Glutamatergic neuron (in vitro differentiated cells): ENCODE measurements at places on chromosomes 12 and 14.

DNA sequence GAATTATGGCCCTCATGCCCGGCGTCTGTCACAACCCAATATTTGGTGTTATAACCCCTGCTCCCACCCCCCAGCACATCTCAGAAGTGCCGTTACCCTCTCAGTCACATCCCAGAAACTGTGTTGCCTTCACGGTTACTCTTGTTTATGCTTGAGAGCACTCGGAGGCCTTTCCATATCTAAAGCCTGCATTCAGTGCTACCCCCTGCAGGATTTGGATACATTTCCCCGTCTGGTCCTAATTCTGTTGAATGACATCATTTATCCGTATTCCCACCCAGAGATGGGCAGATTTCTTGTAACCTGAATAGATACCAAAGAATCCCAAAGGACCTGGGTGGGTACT is 19.1 kb upstream of the FOS start:
- DNase-seq = no peak
- H3K4me1 ChIP-seq = peaks cover 17% of the 10 kb centered on the region
- H3K4me3 ChIP-seq = peak overlapping the region; percentile 89
- no peaks in the 10 kb centered on the region for H3K36me3 ChIP-seq

DNA sequence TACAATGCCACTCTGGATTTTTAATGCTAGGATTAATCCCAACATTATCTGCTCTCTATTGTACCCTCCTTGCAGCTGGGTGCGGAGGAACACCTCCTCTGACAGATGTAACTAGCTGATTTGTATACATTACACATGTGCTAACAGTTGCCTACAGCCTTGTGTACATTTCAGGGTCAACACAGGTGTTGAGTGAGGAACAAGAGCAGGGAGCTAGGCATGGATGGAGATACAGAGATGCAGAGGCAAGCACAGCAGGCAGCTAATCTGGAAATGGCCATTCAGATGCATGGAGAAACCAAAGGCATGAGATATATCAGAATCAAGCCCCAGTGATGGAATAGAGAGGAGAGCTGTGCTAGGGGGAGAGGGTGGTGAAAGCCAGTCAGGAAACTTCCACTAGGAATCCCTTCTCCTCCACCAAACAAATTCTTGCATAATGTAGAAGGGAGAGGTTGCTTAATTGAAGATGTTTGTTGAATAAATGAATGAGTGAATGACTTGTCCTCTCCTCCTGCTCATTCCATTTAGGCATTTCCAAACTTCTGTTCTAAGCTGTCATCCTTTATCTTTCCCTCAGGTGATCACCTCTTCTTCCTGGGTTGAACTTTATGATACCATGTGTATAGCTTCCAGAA is 313.2 kb downstream of the ATP23 start:
- H3K4me1 ChIP-seq = no peaks in the 10 kb centered on the region
- no peaks in the 10 kb centered on the region for H3K36me3 ChIP-seq
- peaks cover 2% of the 10 kb centered on the region for H3K27me3 ChIP-seq
- no peak for DNase-seq
- H3K27ac ChIP-seq = no peak overlapping the region
- no peak overlapping the region for H3K4me3 ChIP-seq

GRCh38 chr14:32252030-32252670 is 49.1 kb upstream of the RNU6-8 start:
- H3K4me1 ChIP-seq = no peaks in the 10 kb centered on the region
- H3K36me3 ChIP-seq = no peaks in the 10 kb centered on the region
- peak; percentile 31 for DNase-seq
- no peak overlapping the region for H3K27ac ChIP-seq

DNA sequence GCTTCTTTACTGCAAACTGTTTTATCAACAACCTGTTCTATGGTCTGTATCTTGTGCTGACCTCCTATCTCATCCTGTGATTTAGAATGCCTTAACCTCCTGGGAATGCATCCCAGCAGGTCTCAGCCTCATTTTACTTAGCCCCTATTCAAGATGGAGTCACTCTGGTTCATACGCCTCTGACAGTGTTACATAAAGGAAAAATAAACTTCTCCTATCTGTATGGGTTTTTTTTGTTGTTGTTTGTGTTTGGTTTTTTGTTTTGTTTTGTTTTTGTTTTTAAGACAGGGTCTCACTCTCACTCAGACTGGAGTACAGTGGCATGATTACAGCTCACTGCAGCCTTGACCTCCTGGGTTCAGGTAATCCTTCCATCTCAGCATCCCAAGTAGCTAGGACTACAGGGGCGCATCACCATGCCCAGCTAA is 62.1 kb downstream of the RESF1 start:
- H3K4me1 ChIP-seq = no peaks in the 10 kb centered on the region
- no peak overlapping the region for H3K27ac ChIP-seq
- DNase-seq = no peak
- H3K27me3 ChIP-seq = peaks cover 4% of the 10 kb centered on the region

DNA sequence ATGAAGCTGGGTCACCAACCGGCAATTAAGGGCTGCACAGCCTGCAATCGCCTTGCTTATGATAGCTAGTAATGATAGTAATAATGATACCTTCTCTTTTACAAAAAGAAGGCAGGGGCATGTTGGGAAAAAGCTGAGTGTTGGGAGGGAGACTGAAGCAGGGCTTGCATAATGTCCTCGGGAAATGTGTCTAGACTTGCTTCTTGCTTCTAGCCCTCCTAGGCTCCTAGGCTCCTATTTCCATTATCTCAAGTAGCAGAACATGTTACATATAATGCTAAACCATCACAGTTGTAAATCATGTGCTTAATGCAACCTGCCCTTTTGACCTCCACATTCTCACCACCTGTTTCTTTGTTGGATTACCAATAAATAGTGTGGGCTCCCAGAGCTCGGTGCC is 18.7 kb downstream of the RERGL start:
- no peak for DNase-seq
- no peak overlapping the region for H3K4me3 ChIP-seq
- H3K27me3 ChIP-seq = no peaks in the 10 kb centered on the region
- H3K36me3 ChIP-seq = no peaks in the 10 kb centered on the region
- peak overlapping the region; percentile 21 for H3K27ac ChIP-seq

GRCh38 chr14:97350894-97351731 is 553.9 kb downstream of the VRK1 start:
- no peaks in the 10 kb centered on the region for H3K4me1 ChIP-seq
- no peak overlapping the region for H3K4me3 ChIP-seq
- DNase-seq = no peak

DNA sequence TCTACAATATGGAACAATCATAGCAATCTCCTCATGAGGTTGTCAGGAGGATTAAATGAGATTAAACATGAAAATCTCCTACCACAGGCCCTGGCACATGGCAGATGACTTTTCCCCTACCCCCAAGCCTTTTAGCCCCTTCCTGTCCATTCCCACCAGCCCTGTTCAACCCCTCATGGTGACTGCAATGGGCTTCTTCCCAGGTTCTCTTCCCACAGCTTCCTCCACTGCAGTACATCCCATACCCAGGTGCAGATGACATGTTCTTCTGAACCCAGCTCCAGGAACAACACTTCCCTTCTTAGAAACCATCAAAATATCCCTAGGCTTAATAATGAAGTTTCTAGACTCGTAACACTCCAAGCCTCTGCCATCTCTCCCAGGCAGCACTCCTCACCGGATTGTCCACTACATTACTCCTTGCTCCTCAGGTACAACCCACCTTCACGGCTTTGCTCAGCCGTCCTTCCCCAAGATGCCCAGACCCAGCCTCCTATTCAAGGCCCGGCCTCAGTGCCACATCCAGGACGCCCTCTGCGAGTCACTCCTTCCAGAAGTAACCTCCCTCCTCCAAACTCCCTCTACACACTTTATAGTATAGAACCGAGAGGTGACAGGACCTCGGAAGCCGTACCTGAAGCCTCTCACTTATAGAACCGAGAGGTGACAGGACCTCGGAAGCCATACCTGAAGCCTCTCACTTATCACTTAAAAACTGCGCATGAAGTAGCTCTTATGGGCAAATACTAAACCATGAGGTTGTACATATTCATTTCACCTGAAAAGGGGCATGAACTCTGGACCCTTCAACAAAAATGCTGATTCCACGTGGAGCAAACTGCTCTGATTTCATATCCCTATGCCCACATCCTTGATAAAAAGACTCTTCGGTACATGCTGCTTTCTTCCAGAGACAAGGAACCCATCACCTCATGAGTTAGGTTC is 1.5 kb downstream of the CRACR2A start:
- peaks cover 16% of the 10 kb centered on the region for H3K4me1 ChIP-seq
- no peak for DNase-seq
- peaks cover 7% of the 10 kb centered on the region for H3K36me3 ChIP-seq

DNA sequence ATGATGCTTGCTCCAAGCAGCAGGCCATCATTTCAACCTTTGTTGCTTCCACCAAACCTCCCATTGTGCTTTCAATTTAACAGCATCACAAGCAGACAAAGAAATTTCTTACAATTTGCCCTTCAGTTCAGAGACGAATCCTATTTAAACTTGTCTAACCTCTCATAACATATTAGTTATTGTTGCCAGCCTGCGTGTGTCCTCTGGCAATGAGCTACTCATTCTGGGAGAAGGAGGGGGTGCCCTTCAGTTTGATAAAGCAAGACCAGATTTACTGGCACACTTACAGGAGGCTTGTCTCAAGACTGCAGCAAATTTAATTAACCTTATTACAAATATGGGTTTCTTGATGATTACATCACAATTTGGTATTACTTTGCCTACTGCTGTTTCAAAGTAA is 203.6 kb upstream of the SOX5 start:
- peaks cover 3% of the 10 kb centered on the region for H3K4me1 ChIP-seq
- DNase-seq = no peak
- H3K4me3 ChIP-seq = no peak overlapping the region
- H3K36me3 ChIP-seq = no peaks in the 10 kb centered on the region
- H3K27me3 ChIP-seq = no peaks in the 10 kb centered on the region

DNA sequence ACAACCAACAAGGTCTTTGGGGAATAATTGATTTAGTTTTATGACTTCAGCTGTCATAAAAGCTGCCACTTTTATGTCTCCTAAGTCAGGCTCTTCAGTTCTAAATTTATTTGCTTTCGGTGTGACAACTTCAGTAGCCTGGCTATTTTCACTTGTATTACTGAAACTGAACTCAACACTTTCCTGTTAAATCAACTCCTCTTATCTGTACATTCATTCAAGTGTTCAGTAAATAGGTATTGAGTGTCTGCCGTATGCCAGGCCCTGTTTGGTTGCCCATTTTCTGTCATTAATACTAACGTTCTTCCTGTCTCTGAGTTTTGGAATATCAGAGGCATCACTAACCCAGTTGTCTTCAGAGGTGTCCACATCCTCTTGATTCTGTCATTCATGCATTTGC is 7.5 kb downstream of the UTP20 start:
- no peaks in the 10 kb centered on the region for H3K27me3 ChIP-seq
- no peaks in the 10 kb centered on the region for H3K36me3 ChIP-seq
- no peak overlapping the region for H3K4me3 ChIP-seq

- no peak overlapping the region for H3K4me3 ChIP-seq
- H3K27ac ChIP-seq = no peak overlapping the region
- no peaks in the 10 kb centered on the region for H3K36me3 ChIP-seq
- H3K27me3 ChIP-seq = no peaks in the 10 kb centered on the region
- H3K4me1 ChIP-seq = no peaks in the 10 kb centered on the region
- no peak for DNase-seq
These were observed 550.0 kb downstream of the SOX5 start for GRCh38 chr12:23399402-23399933.
